NCI-H774 (cell line): ENCODE measurements at places on chromosomes 7 and 10.

DNA sequence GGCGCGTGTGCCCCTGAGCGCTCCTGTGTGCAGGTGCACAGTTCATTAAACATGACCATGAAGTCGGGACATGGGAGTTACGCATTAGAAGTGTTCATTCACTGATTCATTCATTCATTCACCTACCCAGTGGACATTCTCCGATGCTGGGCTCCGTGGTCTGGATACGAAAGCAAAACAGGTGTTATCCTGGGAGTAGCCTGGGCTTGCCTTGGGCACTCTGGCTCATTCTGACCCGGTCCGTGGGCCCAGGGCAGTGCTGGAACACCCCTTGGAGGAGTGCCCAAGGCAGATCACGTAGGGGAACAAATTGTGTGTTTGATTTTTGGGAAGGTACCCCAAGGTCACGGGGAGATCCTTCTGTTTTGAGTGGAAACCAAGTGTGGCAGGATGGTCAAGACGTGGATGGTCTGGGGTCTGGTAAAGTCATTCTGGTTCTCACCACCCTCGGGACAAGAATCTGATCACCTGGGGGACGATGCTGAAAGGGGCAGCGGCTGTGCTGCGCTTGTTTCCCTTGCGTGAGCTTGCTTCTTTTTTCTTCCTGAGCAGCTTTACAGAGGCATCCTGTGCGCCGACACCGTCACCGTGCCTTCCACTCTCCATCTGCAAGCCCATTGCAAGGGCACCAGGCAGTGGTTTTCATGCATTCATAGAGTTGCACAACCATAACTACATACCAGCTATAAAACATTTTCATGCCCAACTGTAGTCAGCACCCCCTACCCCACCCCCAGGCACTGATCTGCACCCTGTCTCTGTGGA is 10.1 kb downstream of the ELFN1 start:
- DNase-seq: no peak

GRCh38 chr10:80498833-80499741 is 38.6 kb upstream of the SH2D4B start:
- DNase-seq: no peak

GRCh38 chr10:93357680-93358079 is 124.5 kb downstream of the MYOF start:
- peak; percentile 4 for DNase-seq

GRCh38 chr10:17257466-17258321 is 29.7 kb downstream of the VIM start:
- peak; percentile 25 for DNase-seq

GRCh38 chr7:31764462-31764861 is 77.4 kb downstream of the PPP1R17 start:
- no peak for DNase-seq

DNA sequence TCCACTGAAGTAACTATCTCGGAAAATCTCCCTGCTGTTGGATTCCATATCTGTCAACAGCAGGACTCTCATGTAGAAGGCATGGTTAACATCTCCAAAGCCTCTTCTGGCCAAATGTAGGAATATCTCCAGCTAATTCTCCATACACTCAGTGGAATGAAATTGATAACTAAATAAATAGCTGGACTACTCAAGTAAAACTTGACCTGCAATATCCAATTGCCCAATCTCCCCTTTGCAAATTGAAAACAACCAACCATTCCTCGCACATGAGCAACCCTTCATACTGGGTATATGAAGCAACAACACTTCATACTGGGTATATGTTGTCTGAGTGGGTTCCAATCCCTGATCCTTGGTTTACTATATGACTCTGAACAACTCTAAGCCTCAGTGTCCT is 105.4 kb upstream of the KMT2E start:
- DNase-seq: no peak

DNA sequence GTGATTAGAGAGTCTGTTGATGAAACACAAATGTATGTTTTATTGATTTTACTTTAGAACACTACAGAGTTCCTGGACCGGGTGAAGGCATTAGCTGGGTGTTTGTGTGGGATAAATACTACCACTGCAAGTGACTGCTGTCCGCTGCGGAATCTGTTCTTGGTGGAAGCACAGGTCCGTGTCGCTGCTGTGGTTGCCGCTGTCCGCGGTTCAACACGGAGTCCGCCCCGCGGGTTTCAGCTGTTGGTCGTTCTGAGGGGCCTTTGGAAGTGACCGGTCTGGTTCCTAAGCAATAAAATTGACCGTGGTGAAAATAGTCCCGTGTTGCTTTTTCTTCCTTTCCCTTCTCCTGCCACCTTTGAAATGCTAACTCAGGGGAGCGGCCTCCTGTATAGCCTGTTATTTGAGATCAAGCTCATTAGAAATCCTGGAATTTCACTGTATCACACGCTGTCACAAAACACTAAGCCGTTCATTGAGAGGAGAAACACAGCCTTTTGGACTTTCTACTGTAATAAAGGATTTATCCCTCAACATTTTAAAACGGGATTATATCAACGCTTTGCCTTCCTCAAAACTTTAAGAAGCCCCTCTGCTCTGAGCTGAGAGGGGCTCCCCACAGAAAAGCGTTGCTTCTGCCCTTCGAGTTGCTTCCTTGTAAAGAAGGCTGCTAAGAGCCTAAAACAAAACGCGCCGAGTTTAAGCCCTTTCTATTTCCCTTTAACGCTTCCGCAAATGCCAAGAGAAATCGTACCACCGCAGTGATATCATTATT is 2.6 kb downstream of the NKX6-2 start:
- no peak for DNase-seq

- no peak for DNase-seq
Measured at GRCh38 chr10:70679498-70679897, 7.2 kb downstream of the ADAMTS14 start.

GRCh38 chr7:89987665-89988064 is 166.6 kb upstream of the STEAP1 start:
- no peak for DNase-seq
